ENCODE measurements at places on chromosomes 3 and 15. TPM values are rescaled to one million over a fixed set of nuclear protein-coding genes. Genes with fewer than 3 reads are reported as not detected.

GRCh38 chr15:31172606-31173005, 71.1 kb upstream of the TRPM1 start:
- DNase-seq: no peak

DNA sequence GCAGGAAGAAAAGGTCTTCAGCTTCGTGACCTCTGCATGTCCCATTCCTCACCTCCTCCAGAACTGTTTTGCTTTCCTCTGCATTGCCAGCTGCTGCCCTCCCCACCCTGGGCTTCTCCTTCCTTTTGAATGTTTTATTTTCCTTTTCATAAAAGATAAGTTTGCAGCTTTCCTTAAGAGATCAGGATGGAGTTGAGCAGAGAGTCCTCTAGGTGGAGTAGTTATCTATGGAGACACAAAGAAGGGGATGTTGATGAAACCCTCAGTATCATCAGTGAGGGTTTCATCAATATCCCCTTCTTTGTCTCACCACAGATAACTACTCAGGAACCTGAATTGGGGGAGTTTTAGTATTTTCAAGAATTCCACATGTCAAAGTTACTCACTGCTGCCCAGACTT, 19.0 kb upstream of the SLC25A36 start:
- no peak for DNase-seq

- no peak for DNase-seq
These were observed 4.0 kb downstream of the GCSAM start for GRCh38 chr3:112128843-112129727.

PPM1L gene
- total RNA-seq: 63.9 TPM

DNA sequence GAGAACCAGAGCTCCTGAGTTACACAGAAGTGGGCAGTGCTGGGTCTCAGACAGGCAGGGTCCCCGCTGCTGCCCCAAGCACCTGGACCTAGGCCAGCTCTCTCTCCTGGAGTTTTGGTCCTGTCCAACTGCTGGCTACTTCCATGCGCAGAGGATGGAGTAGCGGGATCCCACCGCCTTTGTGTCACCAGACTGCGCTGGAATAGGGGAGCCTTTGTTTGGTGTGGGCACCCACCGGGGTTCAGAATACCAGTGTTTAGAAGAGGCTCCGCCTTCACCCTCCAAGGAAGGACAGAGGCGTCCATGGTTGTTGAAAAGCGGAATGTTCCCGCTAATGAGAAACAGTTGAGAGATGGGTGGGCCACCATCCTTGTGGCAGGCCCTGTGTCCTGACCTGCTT, 154.4 kb downstream of the DNAJB8 start:
- no peak for DNase-seq

DNA sequence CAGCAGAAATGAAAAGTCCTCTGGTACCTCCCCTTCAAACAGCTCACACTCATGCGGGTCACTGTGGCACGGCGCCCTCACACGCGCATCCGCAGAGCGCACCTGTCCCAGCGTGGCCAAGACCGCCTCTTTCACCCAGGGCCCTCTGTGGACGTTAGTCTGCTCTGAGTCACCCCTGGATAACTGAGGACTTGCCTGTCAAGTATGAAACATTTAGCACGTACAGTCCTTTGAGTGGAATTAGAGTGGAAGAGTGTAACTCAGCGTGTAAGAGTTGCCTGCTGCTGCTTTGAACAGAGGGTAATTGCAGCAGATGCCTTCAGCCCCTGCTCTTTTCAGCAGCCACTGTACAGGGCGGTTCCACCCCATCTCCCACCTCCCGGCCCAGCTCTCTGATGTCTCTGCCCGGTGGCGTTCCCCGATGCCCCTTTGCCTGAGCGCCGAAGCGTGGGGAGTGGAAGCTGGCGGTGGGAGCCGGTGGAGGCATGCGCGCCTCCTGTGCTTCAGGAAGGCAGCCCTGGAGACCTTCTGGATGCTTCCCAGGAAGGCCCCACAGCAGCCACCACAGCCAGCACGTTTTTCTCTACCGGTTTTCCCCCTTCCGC, 23.0 kb downstream of the CPN2 start:
- DNase-seq: no peak

FAM107A gene
- total RNA-seq: 82.9 TPM

DNA sequence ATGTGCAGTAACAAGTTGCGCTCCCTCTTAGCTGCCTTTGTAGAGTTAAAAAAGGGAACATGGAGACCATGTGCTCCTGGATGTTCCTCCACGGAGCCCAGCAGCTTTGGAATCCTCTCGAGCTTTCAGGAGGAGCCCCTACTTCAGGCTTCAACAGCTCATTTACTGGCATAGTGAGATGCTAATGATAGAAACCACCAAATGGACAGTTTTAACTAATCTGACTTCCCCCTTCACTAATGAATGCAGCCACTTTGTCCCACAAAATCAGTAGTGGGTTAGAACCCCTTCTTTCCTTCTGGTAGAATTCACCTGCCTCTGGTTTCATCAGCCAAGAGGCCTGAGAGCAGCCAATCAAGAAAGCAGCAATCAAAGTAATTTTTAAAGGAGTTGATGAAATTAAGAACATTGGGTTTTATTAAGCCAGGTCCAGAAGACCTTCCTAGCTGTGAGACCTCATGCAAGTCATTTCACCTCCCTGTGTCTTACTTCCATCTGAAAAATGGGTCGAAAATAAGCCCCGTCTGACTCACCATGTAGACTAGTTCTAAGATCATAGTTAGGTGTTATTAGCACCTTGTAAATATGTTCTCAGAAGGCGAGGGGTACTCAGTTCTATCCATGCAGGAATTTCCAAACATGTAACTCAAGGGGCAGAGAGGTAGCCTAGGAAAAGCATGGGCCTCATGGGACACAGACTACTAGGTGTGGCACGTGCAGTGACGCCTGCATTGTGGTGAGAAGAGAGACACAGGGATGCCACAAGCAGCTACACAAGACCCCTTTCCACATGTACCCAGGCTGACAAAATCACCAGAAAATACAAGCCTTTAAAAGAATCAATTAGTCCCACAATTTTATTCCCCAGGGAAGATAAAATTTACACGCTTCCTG, 179.7 kb upstream of the LPP start:
- no peak for DNase-seq

DNA sequence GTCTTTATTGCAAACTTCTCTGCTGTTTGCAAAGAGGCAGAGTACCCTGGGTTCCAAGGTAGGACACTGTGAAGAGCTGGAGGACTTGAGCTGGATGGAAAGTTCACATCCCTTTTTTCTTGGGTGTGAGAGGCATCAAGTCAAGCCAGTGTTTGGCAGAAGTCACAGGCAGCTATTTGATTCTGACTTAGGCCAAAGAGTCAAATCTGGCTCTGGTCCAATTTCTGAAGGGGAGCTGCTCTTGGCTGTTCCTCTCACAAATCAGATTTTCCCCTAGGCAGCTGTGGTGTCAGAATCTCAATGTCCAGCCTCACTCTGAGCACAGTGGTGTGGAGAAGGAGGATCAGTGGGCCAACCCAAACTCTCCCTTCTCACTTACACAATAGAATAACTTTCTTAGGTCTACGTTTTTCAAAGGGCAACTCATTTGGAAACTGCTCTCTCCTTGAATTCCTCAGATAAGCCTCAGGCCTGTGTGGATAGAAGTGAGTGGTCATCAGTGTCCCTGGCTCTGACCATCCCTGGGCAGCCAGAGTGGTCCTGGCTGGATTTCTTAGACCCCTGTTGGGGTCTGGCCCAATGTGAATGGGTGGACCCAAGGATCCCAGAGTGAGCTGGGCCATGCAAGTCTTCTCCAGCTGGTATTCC, 18.2 kb upstream of the AMOTL2 start:
- no peak for DNase-seq

- no peak for DNase-seq
These were observed 1151.8 kb upstream of the ALCAM start for GRCh38 chr3:104214937-104215336.

DNA sequence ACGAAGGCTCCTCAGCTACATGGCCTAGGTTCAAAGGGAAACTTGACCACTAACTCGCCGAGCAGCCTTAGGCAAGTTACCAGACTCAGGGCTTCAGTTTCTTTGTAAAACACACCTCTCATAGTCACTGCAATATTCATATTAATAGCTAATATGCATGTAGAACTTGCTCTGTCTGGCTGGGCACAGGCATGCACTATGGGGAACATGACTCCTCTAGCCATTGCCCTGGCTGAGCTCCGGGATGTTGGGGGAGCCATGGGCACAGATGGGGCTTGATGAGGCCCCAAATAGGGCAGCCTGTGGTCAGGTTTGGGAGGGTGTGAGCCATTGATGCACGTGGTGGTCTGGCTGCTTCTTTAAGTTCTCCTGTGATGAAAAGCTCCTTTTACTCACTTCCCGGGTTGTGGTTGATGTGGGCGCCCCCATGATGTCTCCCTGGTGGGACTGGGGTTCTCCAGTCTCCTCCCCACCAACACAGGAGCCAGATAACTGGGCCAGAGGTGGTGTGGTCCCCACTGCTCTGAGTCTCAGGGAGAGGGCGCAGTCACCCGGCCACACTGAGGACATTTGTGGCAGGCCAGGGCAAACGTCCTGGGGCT, 29.4 kb upstream of the DUSP7 start:
- DNase-seq: peak; percentile 41

SAMMSON gene
- total RNA-seq: not detected

CLRN1 gene
- total RNA-seq: not detected

C3orf85 gene
- total RNA-seq: not detected

GRCh38 chr15:79918278-79918677, 21.5 kb upstream of the MTHFS start:
- no peak for DNase-seq

LRRK1 gene
- 2.7 TPM for total RNA-seq

DNA sequence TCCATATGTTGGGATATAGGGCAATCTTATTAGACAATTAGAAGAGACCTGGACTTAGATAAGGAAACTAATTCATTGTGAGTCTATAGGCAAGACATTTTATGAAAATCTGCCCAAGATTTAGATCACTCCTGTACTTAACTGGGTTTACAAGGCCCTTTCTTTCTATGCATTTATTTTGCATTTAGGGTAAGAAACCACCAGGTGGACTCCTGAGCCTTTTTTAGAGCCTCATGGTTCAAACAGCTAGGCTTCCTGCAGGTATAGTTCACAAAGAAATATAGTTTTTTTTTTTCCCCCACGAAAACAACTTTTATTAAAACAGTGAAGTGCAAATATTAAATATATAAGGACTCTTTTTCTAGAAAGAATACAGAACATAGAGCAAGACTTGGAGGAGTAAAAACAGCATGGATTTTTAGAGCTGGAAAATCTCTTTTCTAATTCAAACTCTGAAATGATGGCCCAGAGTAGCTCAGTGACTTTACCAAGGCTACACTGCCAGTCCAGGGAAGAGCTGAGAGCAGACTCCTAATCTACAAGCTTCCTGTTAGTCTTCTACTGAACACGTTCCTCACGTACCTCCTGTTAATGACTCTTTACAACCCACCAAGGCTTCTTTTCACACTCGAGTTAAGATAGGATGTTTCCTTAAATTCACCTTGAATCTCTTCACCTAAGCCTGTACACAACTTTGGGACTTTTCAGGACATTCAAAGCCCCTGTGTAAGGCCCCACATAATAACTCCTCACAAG, 400.9 kb upstream of the ATP11B start:
- DNase-seq: no peak

ERICH6 gene
- total RNA-seq: not detected

GRCh38 chr15:51077221-51078153, 17.2 kb downstream of the TNFAIP8L3 start:
- peak; percentile 83 for DNase-seq

GRCh38 chr3:185473290-185473815, 25.5 kb downstream of the TMEM41A start:
- DNase-seq: no peak

Measured in Right ventricle myocardium inferior (tissue), 1 donor.